ENCODE measurements at places on chromosomes 5 and 9.
A peak's percentile ranks its signal among the peaks of the same experiment; 100 is the strongest.

DNA sequence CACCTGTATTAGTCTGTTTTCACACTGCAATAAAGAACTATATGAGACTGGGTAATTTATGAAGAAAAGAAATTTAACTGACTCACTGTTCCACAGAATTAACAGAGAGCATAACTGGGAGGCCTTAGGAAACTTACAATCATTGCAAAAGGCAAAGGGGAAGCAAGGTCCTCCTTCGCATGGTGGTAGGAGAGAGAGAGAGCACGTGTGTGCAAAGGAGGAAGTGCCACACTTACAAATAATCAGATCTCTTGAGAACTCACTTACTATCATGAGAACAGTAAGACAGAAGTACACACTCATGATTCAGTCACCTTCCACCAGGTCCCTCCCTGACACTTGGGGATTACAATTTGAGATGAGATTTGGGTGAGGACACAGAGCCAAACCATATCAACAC lies 258.7 kb downstream of the TRIM32 start:
- DNase-seq = no peak

- no peak for DNase-seq
These were observed 4.9 kb upstream of the AKNA start for GRCh38 chr9:114392749-114393112.

DNA sequence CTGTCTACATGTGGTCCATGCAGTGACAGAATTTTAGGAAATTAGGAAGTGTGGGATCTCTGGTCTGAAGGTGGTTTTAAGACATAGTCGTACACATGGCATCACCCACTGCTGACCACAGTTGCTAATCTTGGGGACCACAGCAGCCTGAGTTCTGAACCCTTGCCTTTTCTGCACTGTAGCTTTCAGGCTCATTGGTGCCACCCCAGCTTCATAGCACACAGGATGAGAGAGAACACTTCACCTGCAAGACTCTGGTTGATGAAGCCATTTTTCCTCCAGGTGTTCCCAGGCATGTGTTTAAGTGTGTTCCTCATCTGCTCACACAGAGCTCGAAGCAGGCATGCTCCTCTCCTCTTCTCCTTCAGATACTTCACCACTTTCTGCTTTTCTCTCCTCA lies 68.2 kb upstream of the S1PR3 start:
- no peak for DNase-seq

GRCh38 chr9:1332156-1332555 lies 282.0 kb downstream of the DMRT2 start:
- no peak for DNase-seq

- DNase-seq = no peak
These were observed 142.6 kb downstream of the SAXO1 start for GRCh38 chr9:18890372-18890771.

DNA sequence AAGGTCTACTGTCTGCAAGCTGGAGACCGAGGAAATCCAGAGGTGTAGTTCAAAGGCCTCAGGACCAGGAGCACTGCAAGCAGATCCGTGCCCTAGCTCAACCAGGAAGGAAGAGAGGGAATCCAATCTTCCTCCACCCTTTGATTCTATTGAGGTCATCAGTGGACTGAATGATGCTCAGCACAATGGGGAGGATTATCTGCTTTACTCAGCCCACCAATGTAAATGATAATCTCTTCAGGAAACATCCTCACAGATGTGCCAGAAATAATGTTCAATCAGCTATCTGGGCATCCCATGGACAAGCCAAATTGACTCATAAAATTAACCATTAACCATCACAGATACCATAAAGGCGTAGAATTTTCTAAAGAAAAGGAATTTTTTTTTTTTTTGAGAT lies 92.0 kb downstream of the BASP1 start:
- no peak for DNase-seq

DNA sequence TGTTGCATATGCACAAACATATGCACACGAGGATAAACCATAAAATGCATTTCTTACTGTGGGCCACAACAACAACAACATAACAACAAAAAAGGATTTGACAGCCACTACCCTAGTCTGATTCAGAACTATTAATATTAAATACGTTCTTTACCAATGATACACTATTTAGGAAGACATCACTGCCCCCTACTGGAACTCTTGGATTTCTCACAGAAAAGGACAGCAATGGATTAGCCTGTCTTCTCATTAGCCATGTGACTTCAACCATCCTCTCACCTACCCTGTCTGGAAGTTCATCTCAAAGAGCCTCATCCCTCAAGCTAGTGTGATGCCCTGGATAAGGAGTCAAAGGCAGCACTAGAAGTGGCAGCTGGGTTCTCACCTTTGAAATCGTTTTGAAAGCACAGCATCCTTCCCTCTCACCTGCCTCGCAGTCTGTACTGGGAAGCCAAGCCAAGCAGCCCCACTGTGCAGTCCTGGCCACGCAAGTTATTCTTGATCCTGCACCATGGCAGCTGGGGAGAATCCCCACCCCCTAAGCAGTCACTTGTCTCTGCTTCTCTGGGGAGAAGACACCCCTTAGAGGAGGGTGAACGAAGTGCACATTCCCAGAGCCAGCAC lies 64.6 kb downstream of the SH3TC2 start:
- peak; percentile 70 for DNase-seq

- DNase-seq = no peak
These were observed 90.7 kb upstream of the NR3C1 start for GRCh38 chr5:143494162-143494561.

GRCh38 chr9:98306384-98307145 lies 51.1 kb upstream of the TBC1D2 start:
- DNase-seq = no peak

DNA sequence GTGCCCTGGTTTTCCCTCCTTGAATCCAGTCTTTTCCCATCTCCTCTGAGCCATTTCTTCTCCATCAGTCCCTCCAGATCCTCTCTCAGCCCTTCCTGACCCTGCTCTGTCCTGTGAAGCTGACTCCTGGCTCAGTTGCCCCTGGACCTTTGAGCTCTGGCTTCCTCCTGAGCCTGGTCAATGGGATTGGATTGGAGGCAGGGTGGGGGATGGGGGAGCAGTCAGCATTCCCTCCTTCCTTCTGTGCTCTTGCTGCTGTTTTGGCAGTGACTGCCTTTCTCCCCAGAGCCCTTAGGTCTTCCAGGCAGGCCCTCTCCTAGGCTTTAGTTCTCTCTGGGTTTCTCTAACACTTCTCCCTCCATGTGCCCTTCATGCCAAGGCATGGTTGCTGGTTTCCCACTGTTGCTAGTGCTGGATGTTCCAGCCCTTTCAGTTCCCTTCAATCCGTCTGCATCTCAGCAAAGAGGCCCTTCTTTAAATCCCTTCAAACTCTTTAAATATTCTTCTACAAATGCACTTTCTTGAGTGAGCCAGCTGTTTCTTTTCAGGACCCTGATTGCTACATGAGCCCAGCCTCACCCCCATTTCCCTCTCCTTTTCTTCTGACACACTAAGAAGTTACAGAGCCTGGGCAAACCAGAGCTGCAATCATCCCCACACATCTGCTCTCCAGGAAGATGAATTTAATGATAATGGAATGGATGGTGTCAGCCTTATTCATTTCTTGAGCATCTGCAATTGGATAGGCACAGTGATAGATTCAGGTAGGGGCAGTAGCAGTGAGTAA lies 2.2 kb downstream of the TNFSF15 start:
- no peak for DNase-seq

GRCh38 chr9:92480291-92480771 lies 2.0 kb downstream of the ASPN start:
- DNase-seq = no peak

GRCh38 chr5:9533096-9533495 lies 12.8 kb downstream of the SEMA5A start:
- DNase-seq = no peak

DNA sequence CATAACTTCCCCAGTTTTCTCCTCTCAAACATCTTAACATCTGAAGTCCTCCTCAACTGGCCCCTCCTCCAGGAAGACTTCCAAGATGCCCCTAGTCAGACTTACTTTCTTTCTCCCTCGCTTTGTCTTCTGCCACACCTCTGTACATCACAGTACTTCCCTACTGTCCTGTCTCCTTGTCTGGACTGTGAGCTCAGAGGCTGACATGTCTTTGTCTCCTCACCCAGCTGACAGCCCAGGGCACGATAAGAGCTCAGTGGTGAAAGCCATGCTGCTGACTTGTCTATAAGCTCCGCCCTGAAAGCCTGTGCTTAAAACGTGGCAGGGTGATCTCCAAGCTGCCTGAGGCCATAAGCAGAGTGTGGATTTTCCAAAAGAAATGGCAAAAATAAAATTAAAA lies 33.0 kb upstream of the SLC25A51 start:
- no peak for DNase-seq

- DNase-seq = no peak
These were observed 47.2 kb downstream of the COL5A1 start for GRCh38 chr9:134688661-134689320.

- no peak for DNase-seq
These were observed 7.2 kb downstream of the CNOT8 start for GRCh38 chr5:154865466-154866184.

GRCh38 chr5:140273401-140273877 lies 29.5 kb downstream of the PFDN1 start:
- no peak for DNase-seq

GRCh38 chr9:137620048-137620405 lies 1.2 kb downstream of the EHMT1 start:
- no peak for DNase-seq

- no peak for DNase-seq
These were observed 110.1 kb upstream of the PPP1R26 start for GRCh38 chr9:135369412-135369990.

GRCh38 chr5:127813633-127814587 lies 110.7 kb downstream of the CCDC192 start:
- DNase-seq = no peak

GRCh38 chr9:109342878-109343277 lies 22.0 kb upstream of the EPB41L4B start:
- no peak for DNase-seq

- no peak for DNase-seq
These were observed 4.0 kb upstream of the TYRP1 start for GRCh38 chr9:12689233-12689632.

DNA sequence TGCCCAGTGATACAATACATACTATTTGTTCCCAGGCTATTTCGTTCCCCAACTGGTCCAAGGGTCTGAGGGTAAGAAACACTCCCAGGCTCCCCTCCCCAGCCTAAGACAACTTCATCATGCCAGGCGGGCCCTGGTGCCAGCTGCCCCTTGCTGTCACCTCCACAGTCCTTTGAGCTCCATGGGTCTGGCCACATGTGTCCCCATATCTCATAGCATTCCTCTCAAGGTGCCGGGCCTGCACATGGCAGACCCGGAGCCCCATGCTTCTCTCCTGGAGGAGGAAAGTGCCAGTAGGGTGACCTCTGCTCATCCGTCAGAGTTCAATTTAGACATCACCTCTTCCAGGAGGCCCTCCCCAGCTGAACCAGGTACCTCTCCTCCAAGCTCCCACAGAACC lies 120.5 kb downstream of the C5orf15 start:
- DNase-seq = no peak

- DNase-seq = no peak
These were observed 63.3 kb downstream of the PRRC1 start for GRCh38 chr5:127580731-127581130.

DNA sequence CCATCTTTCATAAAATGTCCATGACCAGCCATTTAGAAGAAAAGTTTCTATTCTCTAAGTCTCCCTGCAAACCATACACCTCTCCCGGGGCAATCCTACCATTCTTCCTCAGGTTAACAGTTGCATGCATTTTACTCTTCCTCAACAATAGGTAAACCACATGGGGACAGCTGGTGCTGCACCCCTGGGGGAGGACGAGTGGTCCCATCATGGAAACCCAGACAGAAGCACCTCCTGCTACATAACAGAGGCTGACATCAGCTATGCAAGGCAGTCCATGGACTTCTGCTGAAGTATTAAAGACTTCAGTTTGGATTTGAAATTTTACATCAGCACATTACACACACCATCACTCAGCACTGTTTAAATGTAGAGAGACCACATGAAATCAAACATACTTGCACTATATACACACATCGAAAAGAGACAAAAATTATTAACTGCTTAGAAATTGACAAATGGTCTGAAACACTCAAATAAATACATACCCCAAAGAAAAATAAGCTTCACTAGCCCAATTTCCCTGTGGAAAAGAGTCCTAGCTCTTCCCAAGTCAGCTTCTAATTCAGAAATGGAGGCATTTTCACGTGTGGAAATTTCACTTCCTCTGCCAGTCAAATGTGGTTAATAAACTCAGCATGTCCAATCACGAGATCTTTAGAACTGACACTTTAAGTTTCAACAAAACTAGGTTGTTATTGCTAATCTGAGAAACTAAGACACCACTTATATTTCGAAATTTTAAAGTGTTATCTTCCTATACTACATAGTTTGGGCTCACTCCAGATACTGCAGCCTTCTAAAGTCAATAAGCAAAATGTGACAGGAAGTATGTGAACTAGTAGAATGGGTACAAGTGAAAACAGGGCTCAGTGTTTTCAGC lies 173.4 kb downstream of the ROR2 start:
- no peak for DNase-seq

DNA sequence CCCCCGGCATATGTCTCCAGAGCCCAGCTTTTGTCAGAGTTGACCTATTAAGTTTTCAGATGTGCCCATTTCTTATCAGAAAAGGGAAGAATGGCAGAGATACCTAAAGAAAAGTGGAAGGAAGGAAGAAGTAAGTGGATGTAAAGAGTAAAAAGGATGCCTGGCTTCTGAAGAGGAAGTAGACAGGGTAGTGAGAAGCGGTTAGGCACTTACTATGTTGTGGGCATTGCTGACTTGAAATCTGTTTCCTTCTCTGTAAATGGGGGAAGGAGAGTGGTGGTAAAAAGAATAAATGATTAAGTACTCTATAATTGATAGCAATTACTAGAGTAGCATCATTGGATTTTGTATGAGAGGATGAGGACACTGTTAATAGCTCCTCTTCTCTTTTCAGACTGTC lies 9.9 kb downstream of the ANP32B start:
- no peak for DNase-seq

- DNase-seq = no peak
These were observed 86.0 kb downstream of the TRPC7 start for GRCh38 chr5:136279314-136279713.

- DNase-seq = no peak
These were observed 65.2 kb downstream of the MSX2 start for GRCh38 chr5:174789596-174789995.

DNA sequence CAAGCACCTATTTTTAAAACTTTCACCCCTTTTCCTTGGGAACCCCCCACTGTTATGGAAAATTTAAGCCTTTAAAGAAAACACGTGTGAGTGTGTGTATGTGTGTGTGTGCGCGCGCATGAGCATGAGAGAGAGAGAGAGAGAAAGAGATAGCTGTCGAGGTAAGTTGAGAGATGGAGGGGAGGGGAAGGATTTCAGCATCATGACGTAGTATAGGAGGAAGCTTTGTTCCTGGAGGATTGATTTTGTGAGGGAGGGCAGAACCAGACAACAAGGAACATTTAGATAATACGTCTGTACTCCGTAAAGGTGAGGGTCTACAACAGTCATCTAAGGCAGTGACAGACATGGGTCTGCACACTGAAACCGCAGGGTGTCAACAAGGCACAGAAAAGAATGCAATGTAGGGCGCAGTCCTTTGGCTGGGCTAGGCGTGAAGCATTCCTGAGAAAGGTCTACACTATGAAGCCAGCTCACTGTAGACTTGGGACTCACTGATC lies 227.7 kb downstream of the SMARCA2 start:
- DNase-seq = no peak

- DNase-seq = no peak
These were observed 74.3 kb downstream of the AMBP start for GRCh38 chr9:114003758-114004157.
